ENCODE measurements at places on chromosomes 13 and 19.

DNA sequence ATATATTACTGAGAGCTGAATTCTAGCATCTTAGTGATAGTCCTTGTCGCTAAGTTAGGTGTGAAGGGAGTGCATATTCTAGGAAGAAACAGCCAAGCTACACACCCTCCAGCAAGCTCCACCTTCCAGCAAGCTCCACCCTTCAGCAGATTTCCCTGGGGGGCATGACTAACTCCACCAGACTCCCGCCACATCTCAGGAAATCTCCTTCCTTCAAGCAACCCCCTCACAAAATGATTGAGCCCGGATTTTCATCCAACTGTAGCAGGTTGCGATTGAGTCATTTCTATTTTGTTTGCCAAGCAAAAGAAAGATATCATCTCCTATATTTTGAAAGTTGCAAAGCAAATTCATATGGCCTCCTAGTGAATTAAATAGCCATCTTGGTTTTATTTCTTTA, 162.1 kb upstream of the TMTC4 start:
- no peak for DNase-seq

DNA sequence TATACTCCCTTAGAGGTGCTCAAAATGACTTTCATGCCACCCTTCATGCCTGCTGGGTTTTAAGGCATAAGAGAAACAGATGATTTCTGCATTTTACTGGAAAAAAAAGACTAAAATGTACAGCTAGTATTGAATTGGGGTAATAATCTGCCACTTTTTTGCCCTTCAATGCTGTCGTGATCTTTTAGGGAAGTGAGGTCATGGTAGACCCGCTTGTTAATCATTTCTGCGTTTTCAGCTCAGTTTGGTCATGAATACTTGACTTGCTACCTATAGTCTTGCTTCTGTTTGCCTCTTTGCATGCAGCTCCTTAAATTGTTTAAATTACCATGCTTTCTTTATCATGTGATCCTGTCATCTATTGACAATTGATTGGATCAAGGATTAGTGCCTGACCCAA, 90.4 kb downstream of the PCCA start:
- DNase-seq: no peak

DNA sequence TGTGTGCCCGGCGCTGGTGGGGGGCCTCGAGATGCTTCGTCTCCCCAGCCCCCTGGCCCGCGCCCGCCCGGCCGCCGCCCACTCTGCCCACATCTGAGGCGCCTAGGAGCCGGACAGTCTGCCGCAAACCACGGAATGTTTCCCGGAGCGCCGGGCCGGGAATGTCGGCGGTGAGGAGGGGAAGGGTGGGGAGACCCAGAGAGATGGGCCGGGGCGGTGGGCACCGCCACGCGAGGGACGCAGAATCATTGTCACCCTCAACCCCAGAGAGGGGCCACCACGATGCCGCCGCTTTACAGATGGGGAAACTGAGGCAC, 46.1 kb upstream of the NFIC start:
- no peak for DNase-seq

DNA sequence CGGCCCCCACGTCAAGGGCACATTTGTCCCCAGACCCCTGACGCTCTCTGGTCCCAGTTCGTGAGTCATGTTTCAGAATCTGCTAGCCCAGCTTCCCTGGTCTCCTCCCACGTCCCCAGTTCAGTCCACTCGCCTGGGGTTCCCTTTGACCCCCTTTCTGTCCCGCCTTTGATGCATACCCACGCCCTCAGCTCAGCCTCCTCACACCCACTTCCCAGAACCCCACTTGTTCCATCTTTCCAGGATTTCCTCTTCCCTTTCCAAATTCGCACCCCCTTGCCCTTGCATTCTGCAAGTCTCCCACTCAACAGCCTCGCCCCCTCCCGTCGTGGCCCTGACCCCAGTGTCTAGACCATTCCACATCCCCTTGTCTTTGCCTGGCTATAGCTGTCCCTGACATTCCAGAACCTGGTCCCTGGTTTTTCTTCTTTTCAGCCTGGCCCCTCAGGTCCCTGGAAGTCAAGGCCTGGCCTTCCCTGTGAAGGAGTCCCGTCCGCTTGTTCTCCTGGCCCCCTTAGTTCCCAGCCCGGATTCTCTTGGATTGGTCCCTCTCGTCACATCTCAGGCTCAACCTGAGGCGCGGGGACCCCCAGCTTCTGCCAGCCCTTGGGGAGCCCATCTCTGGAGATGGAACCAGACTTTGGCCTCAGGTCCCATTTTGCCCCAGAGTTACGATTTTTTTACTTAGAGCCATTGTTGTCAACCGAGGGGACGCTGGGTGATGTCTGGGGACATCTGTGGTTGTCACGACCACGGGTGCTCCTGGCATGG, 1.3 kb downstream of the NCLN start:
- no peak for DNase-seq

DNA sequence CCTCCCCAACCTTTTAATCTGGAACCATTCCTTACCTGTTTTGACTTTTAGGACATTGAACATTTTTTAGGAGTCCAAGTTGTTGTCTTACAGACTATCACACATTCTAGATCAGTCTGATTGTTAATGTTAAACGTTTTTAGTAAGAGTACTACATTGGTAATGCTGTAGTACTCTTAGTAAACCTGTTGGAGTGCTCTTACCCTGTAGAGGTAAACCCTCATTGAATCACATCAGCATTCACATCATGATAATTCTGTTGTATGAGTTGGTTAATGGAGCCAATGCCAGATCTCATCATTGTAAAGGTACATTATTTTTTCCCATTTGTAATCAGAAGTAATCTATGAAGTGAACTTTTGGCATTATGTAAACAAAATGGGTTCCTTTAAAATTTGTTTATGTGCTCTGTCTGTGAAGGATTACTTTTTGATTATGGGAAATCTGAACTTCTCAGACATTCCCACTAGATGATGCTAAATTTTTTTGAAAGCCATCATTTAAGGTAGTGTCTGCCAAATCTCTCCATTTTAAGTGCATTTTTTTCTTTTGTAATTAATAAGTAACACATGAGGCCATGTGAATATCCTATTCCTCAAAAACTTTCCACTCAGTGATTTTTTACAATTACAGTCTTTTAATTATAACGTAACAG, 55.2 kb downstream of the VWA8 start:
- DNase-seq: no peak

DNA sequence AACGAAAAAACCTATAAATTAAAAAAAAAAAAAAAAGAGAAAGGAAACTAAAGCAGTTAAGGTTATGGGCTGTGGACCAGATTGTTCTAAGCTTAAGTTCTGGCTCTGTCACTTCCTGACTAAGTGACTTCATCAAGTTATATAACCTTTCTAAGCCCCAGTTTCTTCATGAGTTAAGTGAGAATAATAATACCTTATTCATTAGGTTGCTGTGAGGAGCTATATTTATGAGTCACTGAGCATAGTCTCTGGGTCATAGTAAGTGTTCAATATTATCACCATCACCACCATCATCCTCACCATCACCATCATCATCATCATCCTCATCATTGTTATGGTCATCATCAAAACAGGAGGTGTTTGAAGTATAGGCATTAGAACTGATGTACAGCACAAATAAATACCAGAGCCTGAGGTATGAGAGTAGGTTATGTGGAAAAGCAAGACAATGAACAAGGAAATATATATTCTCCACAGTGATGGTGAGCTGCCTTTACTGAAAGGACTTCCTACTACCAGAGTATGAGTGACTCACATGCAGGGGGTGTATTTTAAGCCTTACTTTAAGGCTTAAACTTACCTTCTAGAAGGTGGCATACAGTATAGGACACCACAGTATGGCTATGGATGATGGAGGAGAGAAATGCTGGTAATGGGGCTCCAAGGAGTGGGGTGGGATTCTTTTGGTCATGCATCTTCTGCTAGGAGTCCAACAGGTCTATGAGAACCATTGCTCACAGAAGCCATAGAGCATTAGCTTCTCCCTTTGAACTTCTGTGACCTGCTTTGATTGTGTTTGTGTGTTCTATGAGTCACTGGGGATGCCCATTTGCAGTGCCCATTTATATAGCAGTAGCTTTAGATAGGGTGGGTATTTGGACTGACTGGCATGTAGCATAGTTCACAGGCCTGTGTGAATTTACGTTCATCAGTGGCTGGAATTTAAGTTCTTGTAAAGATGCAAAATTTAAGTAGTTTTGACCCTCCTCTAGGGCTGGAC, 104.4 kb downstream of the KLF5 start:
- DNase-seq: no peak

DNA sequence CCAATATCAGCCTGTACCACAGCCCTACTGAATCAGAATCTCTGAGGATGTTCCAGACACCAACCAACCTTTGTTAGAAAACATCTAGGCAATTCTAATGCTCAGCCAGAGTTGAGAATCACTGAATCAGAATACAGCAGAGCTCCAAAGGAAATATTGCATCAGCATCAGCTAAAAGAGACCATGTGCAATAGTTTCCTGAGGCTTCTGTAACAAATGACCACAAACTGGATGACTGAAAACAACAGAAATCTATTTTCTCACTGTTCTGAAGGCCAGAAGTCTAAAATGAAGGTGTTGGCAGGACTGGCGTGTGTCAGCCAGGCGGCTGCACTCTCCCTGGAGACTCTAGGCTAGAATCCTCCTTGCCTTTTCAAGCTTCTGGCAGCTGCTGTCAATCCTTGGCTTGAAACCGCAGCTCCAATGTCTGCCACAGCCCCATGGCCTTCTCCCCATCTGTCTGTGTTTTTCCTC, 1.2 kb upstream of the DCT start:
- no peak for DNase-seq

Measured in stimulated activated CD8-positive, alpha-beta memory T cell treated with anti-CD3 and anti-CD28 coated beads, Interleukin-2, amount 100 ng/mL, for 48 hours (primary cell).